Activated T-cell treated with anti-CD3 and anti-CD28 coated beads, Interleukin-2, amount 50 U/mL, for 48 hours (primary cell): ENCODE measurements at places on chromosomes 2 and 18.
A peak's percentile ranks its signal among the peaks of the same experiment; 100 is the strongest.

- DNase-seq, result no peak
These were observed 146.7 kb upstream of the L3MBTL4 start for GRCh38 chr18:6561420-6561861.

DNA sequence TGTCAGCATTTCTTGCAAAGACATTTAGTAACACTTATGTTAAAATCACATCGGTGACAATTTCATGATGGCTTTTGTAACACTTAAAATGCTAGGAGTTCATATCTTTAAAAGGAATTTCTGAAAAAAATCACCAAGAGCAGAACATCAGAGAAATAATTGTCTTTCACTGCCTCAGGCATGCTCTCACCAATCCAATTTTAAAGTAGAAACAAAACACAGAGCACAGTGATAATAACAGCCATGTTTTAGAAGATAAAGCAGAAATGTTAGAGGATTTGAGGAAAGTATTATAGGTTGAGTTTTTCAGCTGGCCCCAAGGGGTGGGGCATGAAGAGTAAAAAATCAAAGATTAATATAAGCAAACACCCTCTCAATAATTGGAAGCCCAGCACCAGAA lies 1037.6 kb downstream of the DSC3 start:
- no peak for DNase-seq

GRCh38 chr2:226544596-226545210 lies 254.9 kb downstream of the IRS1 start:
- DNase-seq, result no peak

GRCh38 chr2:128413014-128413717 lies 94.5 kb upstream of the HS6ST1 start:
- DNase-seq, result peak; percentile 6

GRCh38 chr18:63443829-63444228 lies 21.6 kb upstream of the VPS4B start:
- DNase-seq, result no peak

DNA sequence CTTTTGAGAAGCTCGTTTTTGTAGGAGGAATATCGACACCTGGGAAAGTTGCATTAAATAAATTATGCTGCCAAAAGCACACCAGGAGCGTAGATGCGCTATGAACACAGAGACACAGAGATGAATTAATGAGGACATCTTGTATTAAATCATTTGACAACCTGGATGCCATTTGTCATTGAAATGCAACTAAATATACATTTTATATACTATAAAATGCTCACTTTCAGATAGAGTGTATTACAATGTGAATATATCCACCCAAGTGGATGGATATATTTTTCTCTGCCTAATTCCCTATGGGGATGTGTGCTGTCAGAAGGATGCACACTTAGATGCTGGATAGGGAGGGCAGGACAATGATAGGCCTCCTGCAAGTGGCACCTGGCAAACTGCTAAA lies 426.2 kb downstream of the RIT2 start:
- no peak for DNase-seq

GRCh38 chr18:12279781-12280531 lies 25.8 kb downstream of the CIDEA start:
- no peak for DNase-seq

DNA sequence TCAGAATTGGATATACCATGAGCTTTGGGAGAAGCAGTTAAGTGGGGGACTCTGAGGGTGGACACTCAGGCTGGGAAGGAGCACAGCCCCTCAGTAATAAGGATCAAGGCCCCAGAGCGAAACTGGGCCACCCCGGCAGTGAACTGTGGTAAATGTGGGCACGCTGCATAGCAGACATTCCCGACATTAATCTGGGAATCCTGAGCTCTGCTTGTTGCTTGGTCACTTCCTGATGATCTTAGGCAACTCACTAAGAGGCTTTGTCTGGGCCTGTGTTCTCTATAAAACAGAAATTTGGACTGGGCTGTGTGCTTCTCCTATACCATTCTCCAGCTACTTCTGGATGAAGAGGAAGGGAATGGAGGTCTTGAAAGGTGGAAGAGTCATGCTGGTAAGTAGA lies 4.8 kb downstream of the TGFBRAP1 start:
- no peak for DNase-seq

GRCh38 chr2:66073172-66073571 lies 361.8 kb upstream of the MEIS1 start:
- no peak for DNase-seq

GRCh38 chr2:84781942-84782716 lies 98.8 kb downstream of the TRABD2A start:
- peak; percentile 58 for DNase-seq

DNA sequence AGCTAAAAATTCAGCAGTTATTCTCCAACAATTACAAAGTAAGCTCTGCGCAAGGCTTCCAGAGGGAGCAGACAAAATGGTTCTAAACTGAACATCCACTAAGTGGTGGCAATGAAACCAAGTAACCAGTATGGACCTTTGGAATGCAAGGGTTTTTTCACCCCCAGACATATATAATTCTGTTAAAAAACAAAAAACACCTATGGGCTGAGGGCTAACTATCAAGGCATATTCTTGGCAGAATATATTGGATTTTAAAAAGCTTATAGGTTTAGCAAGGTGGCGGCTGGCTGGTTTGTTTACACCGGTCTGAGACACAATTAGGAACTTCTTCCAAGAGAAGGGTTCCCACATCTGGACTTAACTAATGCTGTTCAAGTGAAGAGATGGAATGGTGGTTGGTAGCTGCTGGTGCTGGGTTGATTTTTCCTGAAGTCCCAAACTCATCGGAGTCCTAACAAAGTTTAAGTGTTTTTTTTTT lies 2.8 kb downstream of the ZFP36L2 start:
- DNase-seq, result no peak

GRCh38 chr2:233329489-233330135 lies 22.0 kb downstream of the SAG start:
- DNase-seq, result no peak

- DNase-seq, result no peak
These were observed 364.0 kb downstream of the LRATD1 start for GRCh38 chr2:14996351-14997014.

- peak; percentile 43 for DNase-seq
These were observed 53.2 kb upstream of the CUL3 start for GRCh38 chr2:224638301-224638823.

DNA sequence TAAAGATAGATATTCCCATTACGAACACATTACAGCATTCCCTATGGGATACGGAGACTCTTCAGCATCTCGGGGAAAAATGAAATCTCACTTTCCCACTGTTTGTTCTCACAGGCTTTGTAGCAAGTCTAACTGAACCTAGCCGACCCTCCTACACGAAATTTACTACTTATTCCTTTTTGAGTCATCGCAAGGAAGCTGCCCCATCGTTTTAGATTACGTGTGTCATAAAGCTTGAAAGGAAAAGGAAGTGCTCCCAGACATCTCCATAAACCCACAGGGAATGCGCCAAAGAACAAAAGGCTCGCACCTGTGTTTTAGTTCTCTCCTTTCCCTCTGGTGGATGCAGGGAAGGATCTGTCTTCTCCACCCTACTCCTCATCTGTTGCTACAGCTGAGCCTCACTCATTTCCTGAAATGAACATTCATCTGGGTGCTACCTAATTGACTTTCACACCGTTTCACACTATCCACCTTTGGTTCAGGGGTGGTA lies 76.2 kb upstream of the STK39 start:
- DNase-seq, result peak; percentile 26

GRCh38 chr2:128797533-128797932 lies 478.9 kb upstream of the HS6ST1 start:
- DNase-seq, result no peak

- no peak for DNase-seq
These were observed 502.0 kb downstream of the SLC4A3 start for GRCh38 chr2:220129391-220129790.
